ENCODE measurements at places on chromosomes 16 and 17.

- no peak for DNase-seq
Measured at GRCh38 chr17:17201907-17202306, 4.2 kb downstream of the PLD6 start.

DNA sequence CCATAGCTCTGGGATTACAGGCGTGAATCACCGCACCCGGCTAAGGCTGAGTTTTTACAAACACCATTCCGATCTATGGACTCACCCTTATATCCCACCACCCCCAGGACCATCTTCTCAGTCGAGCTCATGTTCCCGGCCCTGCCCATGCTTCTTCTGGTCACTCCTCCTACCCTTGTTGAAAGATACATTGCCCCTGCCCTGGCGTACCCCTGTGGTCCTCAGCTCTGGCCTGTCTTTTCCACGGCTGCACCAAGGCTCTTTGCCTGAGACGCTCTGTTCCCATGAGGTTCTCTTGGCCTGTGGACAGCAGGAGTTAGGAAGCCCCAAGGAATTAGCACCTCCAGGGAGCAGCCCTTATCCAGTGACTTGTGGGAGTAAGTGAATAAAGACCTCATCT, 379.4 kb upstream of the TNRC6C start:
- no peak for DNase-seq

DNA sequence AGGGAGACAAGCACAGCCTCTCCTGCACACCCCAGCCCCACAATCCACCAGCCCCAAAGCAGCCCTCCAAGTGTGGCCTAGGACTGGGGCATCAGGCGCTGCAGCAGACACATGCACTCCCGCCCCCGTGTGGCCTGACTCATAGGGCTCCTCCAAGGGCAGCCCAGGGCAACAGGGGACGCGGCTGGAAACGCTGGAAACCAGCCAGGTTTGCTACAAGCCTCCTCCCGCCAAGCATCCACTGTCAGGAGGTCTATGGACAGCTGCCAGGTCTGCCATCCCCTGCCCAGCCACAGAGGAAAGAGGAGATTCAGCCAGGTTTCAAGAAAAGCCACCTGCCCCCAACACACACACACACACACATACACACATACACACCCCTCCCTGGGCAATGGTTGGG, 25.8 kb downstream of the SRCIN1 start:
- no peak for DNase-seq

DNA sequence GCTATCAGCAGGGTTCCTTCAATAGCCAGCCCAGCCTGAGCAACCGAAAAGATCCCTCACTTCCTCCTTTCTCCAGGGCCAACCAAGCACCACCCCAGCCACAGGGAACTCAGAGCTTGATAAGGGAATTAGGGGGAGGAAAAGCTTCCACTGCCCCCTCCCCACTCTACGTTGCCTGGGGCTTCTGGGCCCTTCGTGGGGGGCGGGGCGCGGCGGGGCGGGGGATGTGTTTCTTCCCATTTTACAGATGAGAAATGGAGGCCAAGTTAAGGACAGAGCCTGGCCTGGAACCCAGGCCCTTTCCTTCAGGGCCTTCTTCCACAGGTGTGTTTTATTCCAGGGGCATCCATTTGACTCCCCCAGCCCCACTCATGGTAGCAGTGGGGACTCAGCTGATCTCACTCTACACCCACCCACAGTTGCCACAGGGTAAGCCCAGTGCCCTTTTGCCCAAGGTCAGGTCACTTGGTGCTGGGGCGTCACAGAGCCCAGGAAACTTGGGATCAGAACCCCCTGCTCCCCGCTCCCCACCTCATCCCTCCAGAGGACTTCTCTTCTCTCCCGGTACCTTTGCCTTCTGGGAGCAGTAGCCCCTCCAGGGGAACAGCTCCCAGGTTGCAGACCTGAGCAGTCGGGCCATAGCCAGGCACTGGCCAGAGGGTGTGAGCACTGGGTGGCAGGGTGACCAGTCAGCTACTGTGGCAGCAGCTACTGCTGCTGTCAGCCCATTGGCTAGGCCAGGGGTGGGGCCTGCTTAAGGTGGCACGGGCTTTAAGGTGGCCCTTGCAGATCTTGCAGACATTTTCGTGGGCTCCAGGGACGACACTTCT, at the start of gene LDHD:
Gene LDHD, minus strand, starts transcription at position 700 of the 830 bp plus-strand sequence. Its CDS starts 60 bp downstream, at position 640.
- no peak for DNase-seq

DNA sequence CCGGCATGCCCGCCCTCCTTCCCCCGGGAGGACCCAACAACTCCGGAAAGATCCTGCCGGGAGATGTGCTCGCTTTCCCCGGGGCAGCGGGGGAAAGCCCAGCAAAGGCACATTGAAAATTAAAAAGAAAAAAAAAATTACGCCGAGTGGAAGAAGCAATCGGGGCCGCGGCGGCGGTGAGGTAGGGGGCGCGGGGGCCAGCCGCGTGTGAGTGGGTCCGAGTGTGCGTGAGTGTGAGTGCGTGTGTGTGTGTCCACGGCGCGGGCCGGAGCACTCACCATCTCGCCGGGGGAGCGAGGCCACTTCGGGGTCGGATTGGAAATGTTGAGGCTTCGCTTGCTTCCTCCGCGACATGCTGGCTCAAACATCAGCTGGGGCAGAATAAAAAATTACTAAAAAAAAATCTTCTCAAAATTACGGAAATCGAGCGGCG, at the start of gene SALL1:
Gene SALL1, minus strand, starts transcription at position 383 of the 433 bp plus-strand sequence. Its CDS starts 29 bp downstream, at position 354.
- DNase-seq, result no peak

- DNase-seq, result no peak
Measured at GRCh38 chr17:2937331-2938003, 125.9 kb downstream of the OR1D5 start.

- DNase-seq, result no peak
Measured at GRCh38 chr17:60439501-60439900, 17.2 kb downstream of the CHCT1 start.

DNA sequence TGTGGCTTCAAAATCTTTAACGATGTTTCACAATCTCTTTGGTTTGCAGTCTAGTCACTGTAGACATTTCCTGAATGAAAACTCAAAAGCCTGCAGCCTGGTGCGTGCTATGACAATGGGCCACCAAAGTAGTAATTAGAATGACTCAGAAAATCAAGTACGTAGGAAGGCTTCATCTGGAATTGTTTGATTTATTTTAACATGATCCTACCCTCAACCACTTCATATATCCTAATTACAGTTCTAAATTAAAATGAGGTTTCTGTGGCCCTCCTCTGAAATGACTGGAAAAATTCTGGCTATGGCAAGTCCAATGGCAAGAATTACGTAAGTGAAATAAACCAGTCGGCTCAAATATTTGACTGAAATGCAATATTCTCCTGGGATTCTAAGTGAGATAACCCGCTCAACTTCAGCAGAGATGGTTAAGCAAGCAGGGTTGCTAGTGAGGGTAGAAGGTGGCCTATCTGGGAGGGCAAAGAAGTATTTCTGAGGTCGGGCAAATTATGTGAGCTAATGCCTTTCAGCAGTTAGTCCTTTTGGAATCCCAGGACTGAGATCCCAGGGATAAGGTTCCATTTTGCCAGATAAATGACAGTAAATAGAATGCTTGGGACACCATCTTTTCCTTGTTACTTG, 145.6 kb upstream of the MYOCD start:
- no peak for DNase-seq

DNA sequence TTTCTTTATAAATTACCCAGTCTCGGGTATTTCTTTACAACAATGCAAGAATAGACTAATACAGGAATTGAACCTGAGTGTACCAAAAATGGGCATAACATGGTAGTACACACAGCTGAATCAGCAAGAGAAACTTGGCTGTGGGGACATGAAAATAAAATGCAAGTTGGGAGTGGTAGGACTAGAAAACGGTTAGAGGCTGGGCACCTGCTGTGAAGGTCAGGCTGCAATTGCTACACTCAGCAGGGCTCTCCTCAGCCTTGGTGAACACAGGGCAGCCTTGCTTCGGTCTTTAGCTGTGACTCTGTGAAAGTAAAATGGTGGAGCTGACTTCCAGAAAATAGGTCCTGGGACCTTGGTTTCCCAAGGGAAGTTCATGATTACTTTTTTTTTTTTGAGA, 45.6 kb downstream of the CNGB1 start:
- no peak for DNase-seq

GRCh38 chr17:74921769-74922168, 1.3 kb downstream of the USH1G start:
- DNase-seq, result no peak

- DNase-seq, result no peak
Measured at GRCh38 chr17:9576521-9577372, at the start of gene CFAP52. CFAP52 (plus strand) TSS chr17:9576642; CDS start chr17:9576696, 54 bp downstream.

DNA sequence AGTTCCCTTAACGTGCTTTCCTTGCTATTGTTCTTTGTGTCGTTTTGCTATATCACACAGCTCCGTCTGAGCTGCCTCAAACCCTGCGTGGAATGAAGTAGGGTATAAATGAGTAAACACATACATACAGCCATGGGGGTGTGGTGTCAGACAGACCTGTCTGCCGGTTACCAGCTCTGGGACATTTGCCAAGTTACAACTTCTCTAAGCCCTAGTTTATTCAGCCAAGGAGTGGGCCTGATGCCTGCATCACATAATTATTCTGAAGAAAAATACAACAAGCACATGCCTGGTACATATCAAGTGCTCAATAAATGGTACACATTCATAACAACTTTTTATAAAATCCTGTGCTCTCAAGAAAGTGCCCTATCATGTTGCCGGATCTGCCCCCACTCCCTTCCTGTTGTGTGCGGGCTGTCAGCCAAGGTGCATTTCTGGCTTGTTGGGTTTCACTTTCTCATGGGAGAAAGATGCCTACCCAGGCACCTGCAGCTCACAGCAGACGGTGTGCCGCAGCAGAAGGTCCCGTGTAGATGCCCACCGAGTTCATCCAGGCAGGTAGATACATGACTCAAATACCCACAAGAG, 30.5 kb downstream of the SMPD3 start:
- no peak for DNase-seq

- no peak for DNase-seq
Measured at GRCh38 chr16:52203096-52203495, 343.8 kb downstream of the TOX3 start.

GRCh38 chr17:60087882-60088669, 9.4 kb upstream of the HEATR6 start:
- no peak for DNase-seq

Measured in NCI-H1048 (cell line).